Thymus (tissue), 14 donors: ENCODE measurements at places on chromosomes 6 and 20.

GRCh38 chr20:13865791-13866351, 81.0 kb downstream of the NDUFAF5 start:
- no peak overlapping the region for H3K27ac ChIP-seq
- H3K36me3 ChIP-seq = no peaks in the 10 kb centered on the region
- no peak overlapping the region for H3K4me3 ChIP-seq
- H3K4me1 ChIP-seq = no peaks in the 10 kb centered on the region

- DNase-seq = peak; percentile 8
- no peak overlapping the region for H3K27ac ChIP-seq
- no peaks in the 10 kb centered on the region for H3K36me3 ChIP-seq
- no peak overlapping the region for H3K4me3 ChIP-seq
Observed at GRCh38 chr20:41664584-41664983, 46.4 kb upstream of the CHD6 start.

DNA sequence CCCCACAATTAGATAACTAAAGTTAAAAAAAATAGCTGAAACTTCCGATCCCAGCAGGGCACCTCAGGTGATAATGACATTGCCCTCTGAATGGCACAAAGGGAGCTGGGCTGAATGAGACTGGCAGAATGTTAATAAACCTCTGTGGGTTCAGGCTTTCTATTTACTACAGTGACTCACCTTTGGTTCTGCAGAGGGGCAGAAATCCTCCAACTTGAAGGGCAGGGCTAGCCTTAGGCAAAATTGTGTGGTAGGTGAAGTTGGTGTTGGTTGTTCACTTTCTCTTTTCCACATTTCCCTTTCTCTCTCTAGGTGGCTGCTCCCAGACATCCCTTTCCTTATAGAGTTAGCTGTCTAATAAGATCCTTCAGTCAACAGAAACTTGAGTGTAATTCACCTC, 625.2 kb downstream of the EPM2A start:
- no peak for DNase-seq
- no peaks in the 10 kb centered on the region for H3K4me1 ChIP-seq
- H3K36me3 ChIP-seq = no peaks in the 10 kb centered on the region
- no peaks in the 10 kb centered on the region for H3K27me3 ChIP-seq

GRCh38 chr6:17790489-17790888, 83.8 kb upstream of the NUP153 start:
- DNase-seq = no peak
- no peaks in the 10 kb centered on the region for H3K27me3 ChIP-seq
- no peak overlapping the region for H3K27ac ChIP-seq
- H3K4me3 ChIP-seq = no peak overlapping the region
- H3K4me1 ChIP-seq = no peaks in the 10 kb centered on the region

DNA sequence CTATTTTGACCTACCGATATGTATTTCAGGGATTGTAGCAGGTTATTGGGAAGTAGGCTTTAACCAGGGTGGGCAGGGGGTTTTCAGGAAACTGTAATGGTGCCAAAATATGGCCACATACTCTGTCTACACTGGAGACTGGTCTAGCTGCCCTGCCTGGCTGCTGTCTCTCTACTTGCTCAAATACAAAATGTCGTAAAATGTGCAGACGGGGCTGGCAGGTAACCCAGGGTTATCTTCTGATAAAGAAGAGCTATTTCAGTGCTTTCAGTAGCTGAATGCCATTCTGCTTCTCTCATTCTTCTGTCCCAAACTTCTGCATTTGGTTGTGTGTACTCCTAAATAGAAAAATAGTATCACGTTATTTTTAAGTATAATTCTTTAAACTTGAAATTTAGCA, 616.2 kb downstream of the EPM2A start:
- no peak overlapping the region for H3K27ac ChIP-seq
- H3K4me3 ChIP-seq = no peak overlapping the region
- no peaks in the 10 kb centered on the region for H3K27me3 ChIP-seq
- no peaks in the 10 kb centered on the region for H3K36me3 ChIP-seq
- no peaks in the 10 kb centered on the region for H3K4me1 ChIP-seq

- no peaks in the 10 kb centered on the region for H3K36me3 ChIP-seq
- no peak overlapping the region for H3K4me3 ChIP-seq
- no peak overlapping the region for H3K27ac ChIP-seq
- peaks cover 9% of the 10 kb centered on the region for H3K4me1 ChIP-seq
- no peaks in the 10 kb centered on the region for H3K27me3 ChIP-seq
Observed at GRCh38 chr6:36692861-36693702, 4.5 kb upstream of the RAB44 start.

GRCh38 chr6:89582669-89583325, 55.8 kb downstream of the LYRM2 start:
- DNase-seq = no peak
- H3K27ac ChIP-seq = no peak overlapping the region
- H3K27me3 ChIP-seq = no peaks in the 10 kb centered on the region
- no peaks in the 10 kb centered on the region for H3K36me3 ChIP-seq
- no peak overlapping the region for H3K4me3 ChIP-seq

GRCh38 chr20:2023151-2023550, 29.3 kb upstream of the PDYN start:
- no peaks in the 10 kb centered on the region for H3K36me3 ChIP-seq
- DNase-seq = no peak
- no peak overlapping the region for H3K4me3 ChIP-seq
- H3K27ac ChIP-seq = no peak overlapping the region
- H3K27me3 ChIP-seq = no peaks in the 10 kb centered on the region

- no peaks in the 10 kb centered on the region for H3K27me3 ChIP-seq
- no peak overlapping the region for H3K27ac ChIP-seq
- H3K4me1 ChIP-seq = no peaks in the 10 kb centered on the region
Observed at GRCh38 chr6:174036-174435, 118.3 kb upstream of the DUSP22 start.

DNA sequence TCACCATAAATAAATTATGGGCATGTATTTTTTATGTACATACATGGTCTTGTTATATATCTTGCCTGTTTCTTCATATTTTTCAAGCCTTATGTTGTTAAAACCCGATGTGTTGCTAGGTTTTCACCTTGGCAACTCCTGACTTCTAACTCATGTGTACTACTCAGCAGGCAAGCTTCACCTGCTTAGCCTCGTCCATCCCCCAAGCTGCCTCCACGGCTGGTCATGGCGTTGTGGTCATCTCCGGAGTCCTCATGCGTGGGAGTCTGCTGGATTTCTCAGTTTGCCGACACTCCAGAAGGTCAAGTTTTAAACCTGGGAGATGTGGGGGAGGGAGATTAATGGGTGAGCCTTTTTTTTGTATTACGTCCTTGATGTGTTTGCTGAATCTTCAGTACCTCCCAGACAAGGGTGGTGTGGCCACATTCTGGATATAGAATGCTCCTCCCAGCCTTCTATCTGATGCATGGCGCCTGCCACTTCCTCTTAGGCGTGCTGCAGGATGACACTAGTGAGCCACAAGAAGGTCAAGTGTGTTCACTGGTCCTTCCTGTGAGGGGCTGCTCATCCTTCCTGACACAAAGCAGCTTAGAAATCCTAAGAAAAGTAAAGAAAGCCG, 26.6 kb upstream of the EDN3 start:
- H3K27me3 ChIP-seq = no peaks in the 10 kb centered on the region
- no peak for DNase-seq
- H3K4me1 ChIP-seq = peaks cover 4% of the 10 kb centered on the region

DNA sequence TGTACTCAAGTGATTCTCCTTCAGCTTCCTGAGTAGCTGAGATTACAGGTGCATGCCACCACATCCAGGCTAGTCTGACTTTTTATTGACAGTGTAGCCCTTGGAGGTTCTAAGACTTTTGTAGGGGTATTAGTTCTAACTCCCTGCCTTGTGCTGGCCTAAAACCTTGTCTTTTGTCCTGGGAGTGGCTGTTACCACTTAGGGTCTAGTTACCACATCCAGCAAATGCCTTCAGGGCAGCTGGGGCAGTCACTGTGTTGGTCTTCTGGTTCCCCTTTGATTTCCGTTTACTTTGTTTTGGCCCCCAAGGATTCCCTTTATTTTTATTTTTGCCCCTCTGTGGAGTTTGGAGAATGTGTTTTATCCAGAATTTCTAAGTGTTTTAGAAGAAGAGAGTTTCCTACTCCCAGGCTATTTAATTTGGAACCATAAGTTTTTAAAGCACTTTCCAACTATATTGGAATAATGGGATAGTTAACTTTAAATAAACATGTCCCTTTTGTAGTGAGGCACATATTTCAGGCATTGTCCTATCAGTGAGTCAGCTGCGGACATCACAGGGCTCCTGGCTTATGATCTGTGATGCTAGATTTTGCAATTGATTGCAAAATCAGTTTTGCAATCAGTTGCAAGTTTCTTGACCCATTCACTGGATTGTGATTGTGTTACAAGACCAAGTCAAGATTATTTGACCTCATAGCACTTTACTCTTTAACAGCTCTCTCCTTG, 25.0 kb downstream of the IL22RA2 start:
- peaks cover 2% of the 10 kb centered on the region for H3K27me3 ChIP-seq
- H3K4me3 ChIP-seq = no peak overlapping the region
- H3K4me1 ChIP-seq = no peaks in the 10 kb centered on the region
- H3K27ac ChIP-seq = no peak overlapping the region
- no peak for DNase-seq

DNA sequence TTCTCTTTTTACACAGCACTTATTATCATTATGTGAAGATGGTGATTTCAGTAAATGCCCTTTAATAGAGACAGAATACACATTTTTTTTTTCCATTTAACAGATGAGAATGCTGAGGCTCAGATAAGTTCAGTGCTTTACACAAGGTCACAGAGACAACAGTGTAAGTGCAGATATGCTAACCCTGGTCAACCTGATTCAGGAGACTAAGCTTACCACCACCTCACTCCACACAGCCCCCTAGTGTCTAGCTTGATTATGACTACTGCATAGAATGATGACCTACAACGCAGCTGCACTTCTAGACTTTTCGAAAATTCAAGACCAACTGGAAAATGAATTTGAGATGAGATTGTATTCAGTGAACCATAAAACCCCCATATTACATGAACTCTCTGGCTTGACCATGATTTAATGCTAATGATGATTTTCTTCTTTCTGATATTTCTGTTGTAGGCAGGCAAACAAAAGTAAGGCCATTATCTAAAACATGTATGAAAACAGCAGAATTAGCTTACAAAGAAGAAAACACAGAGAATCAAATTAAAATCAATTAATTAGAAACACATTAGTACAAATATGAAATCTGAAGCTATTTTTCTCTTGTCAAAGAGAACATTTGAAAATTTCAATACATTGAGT, 212.1 kb upstream of the PHACTR1 start:
- no peaks in the 10 kb centered on the region for H3K4me1 ChIP-seq
- H3K27ac ChIP-seq = no peak overlapping the region
- H3K36me3 ChIP-seq = no peaks in the 10 kb centered on the region

GRCh38 chr6:157445277-157446009, 64.5 kb downstream of the ZDHHC14 start:
- no peaks in the 10 kb centered on the region for H3K27me3 ChIP-seq
- H3K27ac ChIP-seq = no peak overlapping the region
- DNase-seq = no peak

DNA sequence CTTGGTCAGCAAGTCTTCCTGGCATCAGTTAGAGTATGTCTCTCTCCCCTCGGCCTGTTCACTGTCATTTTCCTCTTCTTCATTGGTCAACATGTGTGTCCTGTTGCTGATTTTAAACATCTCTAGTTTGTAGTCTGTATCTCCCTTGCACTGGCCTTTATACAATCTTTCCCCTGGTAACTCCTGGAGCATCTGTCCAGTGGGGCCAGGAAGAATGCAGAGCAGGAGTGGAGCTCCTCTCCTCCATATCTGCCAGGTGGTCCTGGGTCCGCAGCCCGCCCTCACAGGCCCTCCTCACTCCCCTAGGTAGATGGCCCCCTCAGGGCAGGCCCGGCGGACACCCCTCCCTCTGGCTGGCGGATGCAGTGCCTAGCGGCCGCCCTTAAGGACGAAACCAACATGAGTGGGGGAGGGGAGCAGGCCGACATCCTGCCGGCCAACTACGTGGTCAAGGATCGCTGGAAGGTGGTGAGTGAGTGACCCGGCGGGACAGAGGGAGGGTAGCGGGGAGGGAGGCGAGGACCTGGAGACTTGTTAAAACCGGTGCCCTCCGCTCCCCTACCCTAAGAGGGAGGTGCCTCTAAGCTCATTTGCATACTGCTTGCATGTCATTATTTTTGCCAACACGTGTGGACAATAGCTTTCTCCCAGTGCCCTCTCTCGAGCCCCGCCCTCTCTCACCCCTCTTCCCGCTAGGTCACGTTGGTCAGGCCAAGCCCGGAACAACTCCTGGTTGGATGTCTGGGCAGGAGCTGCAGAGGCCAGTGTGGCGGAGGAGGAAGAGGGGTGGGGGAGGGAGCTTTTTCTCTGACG, 3.2 kb downstream of the TTBK1 start:
- no peak for DNase-seq
- peaks cover 99% of the 10 kb centered on the region for H3K27me3 ChIP-seq
- H3K4me1 ChIP-seq = no peaks in the 10 kb centered on the region
- peak overlapping the region; percentile 58 for H3K4me3 ChIP-seq
- no peaks in the 10 kb centered on the region for H3K36me3 ChIP-seq
- no peak overlapping the region for H3K27ac ChIP-seq

- H3K4me3 ChIP-seq = no peak overlapping the region
- no peaks in the 10 kb centered on the region for H3K36me3 ChIP-seq
- no peak for DNase-seq
- H3K4me1 ChIP-seq = no peaks in the 10 kb centered on the region
Observed at GRCh38 chr6:138203315-138203714, 15.0 kb downstream of the PBOV1 start.

GRCh38 chr6:28651161-28651560, 125.5 kb downstream of the GPX5 start:
- no peaks in the 10 kb centered on the region for H3K36me3 ChIP-seq
- no peak overlapping the region for H3K27ac ChIP-seq
- no peak overlapping the region for H3K4me3 ChIP-seq
- H3K4me1 ChIP-seq = peaks cover 4% of the 10 kb centered on the region
- peaks cover 12% of the 10 kb centered on the region for H3K27me3 ChIP-seq
